ENCODE measurements at places on chromosomes 12 and 14.

DNA sequence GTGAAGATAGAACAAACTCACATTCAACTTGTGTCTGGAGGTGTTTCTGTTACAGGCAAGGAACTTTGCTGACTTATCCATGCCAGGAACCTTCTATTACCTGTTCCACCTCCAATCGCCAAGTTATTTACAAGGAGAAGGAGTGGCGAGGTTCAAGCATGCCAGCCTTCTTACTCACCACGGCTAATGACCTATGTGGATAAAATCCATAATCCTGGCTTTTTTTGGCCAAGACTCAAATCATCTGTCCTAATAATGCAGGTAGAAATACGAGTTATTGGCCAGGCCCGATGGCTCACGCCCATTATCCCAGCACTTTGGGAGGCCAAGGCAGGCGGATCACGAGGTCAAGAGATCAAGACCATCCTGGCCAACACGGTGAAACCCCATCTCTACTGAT, 241.6 kb downstream of the TMEM132D start:
- no peak for DNase-seq

DNA sequence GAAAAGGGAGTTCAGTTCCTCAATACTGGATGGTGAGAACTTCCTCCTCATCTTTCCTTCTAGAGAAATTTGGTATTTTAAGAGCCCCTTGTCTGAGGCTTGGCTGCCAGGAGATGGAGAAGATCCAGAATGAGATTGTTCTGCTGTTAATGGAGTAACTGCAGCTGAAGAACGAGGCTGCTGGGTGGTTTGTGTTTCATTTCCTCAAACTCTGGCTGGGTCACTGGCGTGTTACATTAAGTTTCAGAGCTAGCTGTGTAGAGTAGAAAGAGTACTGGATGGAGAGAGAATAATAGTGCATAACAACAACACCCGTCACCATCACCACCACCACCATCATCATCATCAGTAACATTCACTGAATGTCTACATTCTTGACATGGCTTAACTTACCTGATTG, 325.0 kb upstream of the TBX3 start:
- no peak for DNase-seq

DNA sequence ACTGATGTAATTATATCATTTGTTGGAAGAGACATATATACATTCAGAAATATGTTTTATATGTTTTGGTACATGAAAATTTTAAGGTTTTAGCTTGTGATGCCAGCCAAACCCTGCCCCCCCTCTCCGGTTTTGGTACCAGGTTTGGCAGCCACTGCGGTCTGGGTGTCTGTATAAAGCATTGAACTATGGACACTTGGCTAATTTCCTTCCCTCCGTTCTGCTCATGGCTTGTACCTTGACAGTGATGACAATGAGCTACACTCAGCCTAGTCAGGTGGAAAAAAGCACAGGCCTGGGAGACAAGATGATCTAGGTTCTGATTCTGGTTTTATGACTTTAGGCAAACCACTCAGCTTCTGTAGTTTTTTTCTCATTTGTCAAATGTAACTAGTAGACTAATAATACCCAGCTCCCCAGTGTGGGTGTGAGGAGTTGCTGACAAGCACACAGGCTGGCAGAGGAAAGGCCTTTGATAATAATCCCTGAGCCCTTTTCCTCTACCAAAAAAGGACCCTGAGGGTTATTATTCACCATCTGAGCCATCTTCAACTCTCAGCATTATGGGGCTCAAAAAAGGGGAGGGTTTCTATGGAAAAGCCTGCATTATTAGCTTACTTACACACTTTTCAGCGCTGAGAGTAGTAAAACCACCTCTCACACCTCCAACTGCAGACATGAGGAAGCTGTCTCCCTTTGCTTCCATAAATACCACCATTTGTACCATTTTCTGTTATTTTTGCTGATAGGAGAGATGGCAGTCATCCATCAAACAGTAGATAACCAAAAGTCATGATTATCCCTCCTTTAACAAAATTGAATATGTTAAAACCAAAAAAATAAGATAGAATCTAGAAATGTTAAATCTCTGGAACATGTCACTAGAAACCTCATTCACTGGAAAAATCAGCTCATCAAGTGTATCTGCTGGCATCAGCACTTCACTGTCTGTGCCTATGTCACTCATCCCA, 76.3 kb upstream of the PSMC1 start:
- DNase-seq, result no peak

GRCh38 chr14:94110552-94111181, at the start of gene IFI27:
Gene IFI27 (plus strand): TSS chr14:94110736.
- no peak for DNase-seq

GRCh38 chr12:45713078-45713477, 16.4 kb upstream of the ARID2 start:
- no peak for DNase-seq

DNA sequence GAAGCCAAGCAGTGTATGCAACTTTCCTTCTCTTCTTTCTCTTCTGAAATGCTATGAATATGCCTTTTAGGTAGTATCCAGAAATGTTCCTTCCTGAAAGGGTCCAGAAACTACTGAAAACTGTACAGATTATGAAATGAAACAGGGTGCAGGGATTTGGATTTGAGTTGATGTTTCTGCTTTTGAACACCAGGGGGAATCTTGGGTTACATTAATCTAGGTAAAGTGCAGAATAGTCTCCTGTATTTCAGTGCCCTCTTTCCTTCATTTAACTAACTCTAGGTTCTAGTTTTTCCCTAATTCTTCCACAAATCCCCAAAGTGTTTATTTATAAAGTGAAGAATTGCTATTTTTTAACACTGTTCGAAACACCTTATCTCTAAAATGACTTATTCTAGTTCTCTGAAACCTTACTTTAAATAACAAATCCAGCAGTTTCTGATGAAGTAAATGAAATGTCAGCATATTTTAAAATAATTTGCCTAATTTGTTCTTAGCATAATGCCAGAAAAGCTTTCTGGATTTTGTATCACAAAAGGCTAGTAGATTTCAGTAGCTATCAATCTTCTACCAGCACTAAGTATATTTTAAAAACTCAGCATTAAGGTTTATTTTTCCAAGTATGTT, 111.9 kb downstream of the LRRK2 start:
- DNase-seq, result no peak

GRCh38 chr14:83309211-83309610, 1775.6 kb upstream of the SEL1L start:
- no peak for DNase-seq

GRCh38 chr12:7916936-7917335, 19.1 kb downstream of the SLC2A3 start:
- no peak for DNase-seq

DNA sequence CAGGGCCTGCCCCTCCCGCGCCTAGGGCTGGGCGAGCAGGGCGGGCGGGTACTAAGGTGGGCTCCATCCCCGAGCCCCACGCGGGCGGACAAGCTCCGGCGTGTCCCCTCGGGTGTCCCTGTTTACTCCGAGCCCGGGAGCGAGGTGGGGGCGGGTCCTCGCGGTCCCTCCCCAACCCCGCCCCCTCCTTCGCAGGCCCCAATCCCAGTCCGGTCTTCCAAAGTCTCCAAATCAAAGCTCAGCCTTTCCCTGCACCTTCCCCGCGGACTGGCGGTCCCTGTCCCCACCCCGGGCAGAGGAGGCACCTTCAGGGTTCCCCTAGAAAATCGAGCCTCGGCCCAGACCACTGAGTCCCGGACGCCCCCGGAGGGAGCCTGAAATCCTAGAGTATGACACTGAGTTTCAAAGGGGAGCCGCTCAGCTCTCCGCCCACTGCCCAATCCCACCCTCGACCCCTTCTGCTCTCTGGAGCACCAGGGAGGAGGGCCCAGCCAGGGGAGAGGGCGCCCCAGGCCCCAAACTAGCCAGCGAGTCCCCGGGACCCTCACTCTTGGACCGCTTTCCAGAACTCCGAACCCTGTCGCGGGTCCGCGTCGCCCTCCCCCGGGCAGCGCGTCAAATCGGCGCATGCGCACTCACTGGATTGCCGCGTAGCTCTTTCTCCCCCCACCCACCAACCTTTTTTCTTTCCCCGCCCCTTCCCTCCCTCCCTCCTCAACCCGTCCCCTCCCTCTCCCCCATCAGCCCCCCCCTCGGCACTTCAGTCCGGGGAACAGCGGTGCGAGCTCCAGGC, at the start of gene LRP1:
Gene LRP1 (plus strand): TSS at position 758 of the 793 bp plus-strand sequence. CDS start 482 bp downstream, outside the sequence.
- peak; percentile 22 for DNase-seq

DNA sequence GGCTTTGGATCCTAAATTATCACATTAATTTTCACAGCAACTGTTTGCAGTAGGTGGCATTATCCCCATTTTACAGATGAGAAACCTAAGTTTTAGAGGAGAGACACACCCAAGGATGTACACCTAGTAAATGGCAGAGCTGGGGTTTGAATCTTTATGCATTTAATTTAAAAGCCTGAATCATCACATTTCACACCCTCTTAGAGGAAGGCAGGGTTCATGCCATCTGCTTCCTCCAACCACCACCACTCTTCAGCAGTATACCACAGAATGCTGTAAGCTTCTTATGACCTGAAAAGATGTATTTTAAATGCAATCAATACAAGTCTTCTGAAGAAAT, 90.3 kb downstream of the CRADD start:
- no peak for DNase-seq

GRCh38 chr12:82644896-82645295, 41.8 kb upstream of the TMTC2 start:
- DNase-seq, result no peak

GRCh38 chr12:80316222-80316621, 127.8 kb upstream of the PTPRQ start:
- DNase-seq, result no peak

GRCh38 chr14:43043850-43044249, 1437.2 kb downstream of the LRFN5 start:
- DNase-seq, result no peak

DNA sequence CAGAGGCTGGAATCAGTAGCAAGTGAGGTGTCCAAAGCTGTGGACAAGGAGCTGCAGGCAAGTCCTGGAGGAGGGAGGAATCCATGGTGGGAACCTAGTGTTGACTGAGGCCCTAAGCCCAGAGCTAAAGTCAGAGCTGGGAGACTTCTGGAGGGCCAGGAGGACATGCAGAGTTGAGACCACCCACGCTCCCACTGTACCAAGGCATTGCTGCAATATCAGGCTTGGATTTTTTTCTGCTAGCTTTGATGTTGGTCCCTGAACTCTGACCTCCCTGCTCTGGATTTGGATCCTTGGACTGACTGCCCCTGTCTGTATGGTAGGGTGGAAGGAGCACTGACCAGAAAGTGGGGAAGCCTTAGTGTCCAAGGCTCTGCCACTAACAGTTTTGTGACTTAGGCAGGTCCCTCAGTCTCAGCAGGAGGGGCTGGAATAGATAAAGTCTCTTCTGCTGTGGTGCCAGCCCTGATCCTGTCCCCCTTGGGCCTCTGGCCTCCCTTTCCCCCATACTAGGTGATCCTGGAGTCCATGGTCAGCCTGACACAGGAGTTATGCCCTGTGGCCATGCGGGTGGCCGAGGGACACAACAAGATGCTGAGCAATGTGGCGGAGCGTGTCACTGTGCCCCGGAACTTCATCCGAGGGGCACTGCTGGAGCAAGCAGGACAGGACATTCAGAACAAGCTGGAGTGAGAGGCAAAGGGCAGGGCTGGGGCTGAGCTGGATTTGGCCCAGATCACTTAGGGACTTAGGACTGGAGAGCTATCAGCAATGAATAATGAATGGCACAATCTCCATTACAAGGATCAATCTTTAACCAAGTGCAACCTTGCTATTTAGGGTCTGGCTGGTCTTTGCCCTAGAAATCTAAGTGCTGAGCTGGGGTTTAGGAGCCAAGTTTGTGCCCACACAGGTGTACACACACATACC, 9.4 kb downstream of the CARMIL3 start:
- no peak for DNase-seq

DNA sequence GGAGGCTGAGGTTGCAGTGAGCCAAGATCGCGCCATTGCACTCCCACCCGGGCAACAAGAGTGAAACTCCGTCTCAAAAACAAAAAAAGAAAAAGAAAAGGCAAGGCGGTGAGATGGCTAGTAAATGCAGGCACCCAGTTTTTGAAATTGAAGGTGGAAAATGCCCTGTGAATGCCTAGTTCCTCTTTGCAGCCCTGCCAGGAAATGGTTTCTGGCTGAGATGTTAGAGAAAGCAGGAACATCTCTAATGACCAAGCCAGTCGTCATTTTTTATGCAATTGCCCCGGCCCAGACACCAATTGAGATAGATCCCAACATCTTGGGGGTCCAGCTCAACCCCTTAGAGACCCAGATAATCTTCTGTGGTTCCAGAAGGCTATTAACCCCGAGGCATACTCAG, 17.0 kb downstream of the SLC8A3 start:
- DNase-seq, result no peak

DNA sequence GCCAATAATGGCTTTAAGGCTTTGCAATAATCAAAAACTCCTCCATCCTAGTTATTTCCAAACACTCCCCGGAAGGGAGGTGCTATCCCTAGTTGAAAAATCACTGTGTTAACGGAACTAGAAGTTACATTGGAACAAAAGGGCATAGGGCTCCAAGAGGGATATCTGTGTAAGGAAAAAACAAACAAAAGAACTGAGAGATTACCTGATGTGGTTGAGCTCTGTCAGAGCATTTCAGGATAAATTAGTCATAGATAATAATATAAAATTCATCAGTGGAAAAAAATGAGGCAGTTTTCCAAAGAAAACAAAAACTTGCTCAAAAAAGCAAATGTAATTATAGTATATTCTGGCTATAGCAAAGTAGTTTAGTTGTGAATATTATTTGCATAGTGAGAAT, 27.4 kb upstream of the PAPLN start:
- DNase-seq, result no peak

- DNase-seq, result no peak
Observed at GRCh38 chr14:65361920-65362319, 50.6 kb upstream of the FUT8 start.

- DNase-seq, result no peak
Observed at GRCh38 chr12:12357719-12358461, 1.0 kb downstream of the BORCS5 start.

GRCh38 chr14:102121567-102121966, 18.1 kb upstream of the WDR20 start:
- DNase-seq, result no peak

GRCh38 chr12:7647071-7647470, 18.6 kb downstream of the APOBEC1 start:
- DNase-seq, result no peak

GRCh38 chr14:76770521-76771436, 9.5 kb downstream of the VASH1 start:
- no peak for DNase-seq

DNA sequence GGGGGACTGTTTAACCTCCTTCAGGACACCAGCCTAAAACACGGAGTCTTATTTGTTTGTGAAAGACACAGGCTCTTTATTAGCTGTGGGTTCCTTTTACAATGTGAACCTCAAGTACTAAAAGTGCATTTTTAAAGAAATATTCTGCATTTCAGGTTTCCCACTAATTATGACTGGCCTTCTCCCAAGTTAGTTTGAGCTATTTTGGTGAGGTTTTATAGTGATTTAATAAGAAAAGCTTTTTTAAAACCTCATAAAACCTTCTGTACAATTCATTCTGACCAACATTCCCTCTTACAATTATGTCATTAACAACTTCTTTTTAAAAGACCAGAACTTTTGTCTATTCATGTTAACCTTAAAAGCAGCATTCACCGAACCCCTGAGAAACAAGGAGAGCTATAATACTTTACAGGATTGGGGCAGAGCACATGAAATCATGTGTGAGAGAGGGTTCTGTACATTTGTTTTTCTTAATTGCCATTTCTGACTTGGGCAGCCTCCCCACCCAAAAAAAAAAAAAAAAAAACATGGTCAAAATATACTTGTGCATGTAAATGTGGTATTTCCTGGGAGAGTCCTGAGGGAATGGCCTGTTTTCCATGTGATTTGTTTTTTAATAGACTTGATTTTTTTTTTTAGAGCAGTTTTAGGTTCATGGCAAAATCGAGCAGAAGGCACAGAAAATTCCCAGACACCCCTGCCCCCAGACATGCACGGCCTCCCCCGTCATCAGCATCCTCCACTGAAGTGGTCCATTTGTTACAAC, 169.5 kb downstream of the CHST11 start:
- no peak for DNase-seq

Data from Panc1 (cell line).